ENCODE measurements at places on chromosomes 11 and 22.

DNA sequence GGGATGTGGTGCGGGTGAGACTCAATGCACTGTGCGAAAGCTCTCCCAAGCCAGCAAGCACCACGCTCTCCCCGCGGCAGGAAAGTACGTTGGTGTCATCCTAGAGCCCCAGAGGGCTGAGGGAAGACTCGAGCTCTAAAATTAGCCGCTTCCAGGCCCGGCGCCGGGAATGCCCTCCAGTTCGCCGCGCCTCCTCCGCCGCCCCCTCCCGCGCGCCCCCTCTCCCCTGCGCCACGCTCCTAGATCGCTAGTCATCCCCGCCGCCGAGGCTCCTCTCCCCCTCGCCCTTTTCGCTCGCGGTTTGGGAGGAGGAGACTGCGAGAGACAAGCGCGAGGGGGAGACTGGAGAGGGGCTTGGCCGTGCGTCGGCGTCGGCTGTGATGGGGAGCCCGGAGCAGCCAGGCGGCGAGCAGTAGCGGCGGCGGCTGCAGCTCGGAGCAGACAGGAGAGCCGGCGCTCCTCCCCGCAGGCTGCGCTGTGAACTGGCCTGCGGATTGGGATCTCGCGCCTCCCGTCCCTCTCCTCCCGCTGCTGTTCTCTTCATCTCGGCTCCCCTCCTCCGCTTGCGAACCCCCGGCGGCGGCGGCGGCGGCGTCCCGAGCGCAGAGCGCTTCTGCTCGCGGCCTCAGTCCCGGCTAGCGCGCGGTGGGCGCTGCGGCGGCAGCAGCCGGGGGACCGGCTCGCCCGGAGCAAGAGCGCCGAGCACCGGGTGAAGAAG, at the start of gene FAT3:
FAT3 (plus strand) TSS at position 412 of the 718 bp plus-strand sequence. CDS start 127,295 bp downstream, outside the sequence.
- no peak for DNase-seq

DNA sequence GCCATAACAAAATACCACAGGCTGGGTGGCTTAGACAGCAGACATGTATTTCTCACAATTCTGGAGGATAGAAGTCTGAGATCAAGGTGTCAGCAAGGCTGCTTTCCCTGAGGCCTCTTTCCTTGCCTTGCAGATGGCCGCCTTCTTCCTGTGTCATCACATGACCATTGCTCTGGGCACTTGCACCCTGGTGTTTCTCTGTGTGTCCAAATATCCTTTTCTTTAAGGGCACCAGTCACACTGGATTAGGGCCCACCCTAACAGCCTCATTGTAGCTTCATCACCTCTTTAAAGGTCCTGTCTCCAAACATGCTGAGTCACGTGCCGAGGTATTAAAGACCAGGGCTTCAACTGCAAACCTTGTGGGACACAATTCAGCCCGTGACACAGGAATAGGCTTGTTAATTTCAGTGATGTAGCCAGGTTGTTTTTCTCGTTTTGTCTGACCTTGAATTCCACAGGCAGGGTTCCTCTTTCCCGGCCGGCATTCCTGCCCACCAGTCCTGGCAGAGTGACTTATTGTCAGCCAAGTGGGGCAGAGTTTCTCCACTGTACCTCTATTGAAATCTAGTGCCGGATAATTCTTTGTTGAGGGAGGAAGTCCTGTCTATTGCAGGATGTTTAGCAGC, 100.1 kb downstream of the KCNQ1OT1 start:
- DNase-seq = no peak

DNA sequence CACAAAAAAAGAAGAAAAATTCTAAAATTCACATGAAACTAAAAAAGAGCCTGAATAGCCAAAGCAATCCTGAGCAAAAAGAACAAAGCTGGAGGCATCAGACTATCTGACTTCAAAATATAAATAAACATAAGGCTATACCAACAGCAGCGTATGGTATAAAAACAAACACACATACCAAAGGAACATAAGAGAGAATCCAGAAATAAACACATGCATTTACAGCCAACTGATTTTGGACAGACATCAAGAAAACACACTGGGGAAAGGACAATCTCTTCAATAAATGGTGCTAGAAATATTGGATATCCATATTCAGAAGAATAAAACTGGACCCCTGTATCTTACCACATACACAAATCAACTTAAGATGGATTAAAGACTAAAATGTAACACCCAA, 2.8 kb upstream of the MTMR2 start:
- DNase-seq = no peak

- no peak for DNase-seq
Observed at GRCh38 chr11:67491276-67492068, 8.6 kb downstream of the AIP start.

- no peak for DNase-seq
Observed at GRCh38 chr11:44857490-44858090, 93.1 kb downstream of the TP53I11 start.

GRCh38 chr11:34609850-34610249, 11.0 kb upstream of the EHF start:
- DNase-seq = no peak

GRCh38 chr11:12517741-12518140, 140.4 kb downstream of the PARVA start:
- DNase-seq = no peak

DNA sequence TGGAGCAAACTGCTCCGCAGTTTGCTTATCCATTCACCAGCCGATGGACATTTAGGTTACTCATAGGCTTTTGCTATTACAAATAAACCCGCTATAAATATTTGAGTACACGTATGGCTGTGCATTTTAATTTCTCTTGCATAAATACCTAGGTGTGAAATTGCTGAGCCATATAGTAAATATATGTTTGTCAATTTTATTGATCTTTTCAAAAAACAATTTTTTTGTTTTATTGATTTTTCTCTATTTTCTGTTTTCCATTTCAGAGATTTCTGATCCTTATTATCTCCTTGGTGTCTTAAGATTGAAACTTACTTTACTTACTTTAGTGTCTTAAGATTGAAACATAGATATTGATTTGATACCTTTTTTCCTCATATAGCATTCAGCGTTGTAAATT, 4.5 kb downstream of the ZNF74 start:
- DNase-seq = no peak

- no peak for DNase-seq
Observed at GRCh38 chr11:59555601-59556114, 44.3 kb downstream of the OR4D9 start.

- DNase-seq = no peak
Observed at GRCh38 chr22:50521710-50522109, 3.7 kb downstream of the SCO2 start.

DNA sequence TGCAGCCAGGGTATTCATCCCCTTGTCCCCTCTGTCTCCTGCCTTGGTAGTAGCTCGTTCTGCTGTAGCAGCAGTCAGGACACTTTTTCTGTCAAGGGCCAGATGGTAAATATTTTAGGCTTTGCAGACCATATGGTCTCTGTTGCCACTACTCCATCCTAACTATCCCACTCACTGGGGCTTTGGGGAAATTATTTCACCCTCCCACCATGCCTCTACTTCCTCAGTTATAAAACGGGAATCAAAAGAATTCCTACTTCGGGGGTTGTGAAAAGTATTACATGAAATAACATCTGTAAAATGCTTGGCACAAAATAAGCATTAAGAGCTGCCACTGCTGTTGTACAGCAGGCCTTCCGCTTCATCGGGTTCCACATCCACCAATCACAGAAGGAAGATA, 89.9 kb upstream of the LDLRAD3 start:
- DNase-seq = no peak

DNA sequence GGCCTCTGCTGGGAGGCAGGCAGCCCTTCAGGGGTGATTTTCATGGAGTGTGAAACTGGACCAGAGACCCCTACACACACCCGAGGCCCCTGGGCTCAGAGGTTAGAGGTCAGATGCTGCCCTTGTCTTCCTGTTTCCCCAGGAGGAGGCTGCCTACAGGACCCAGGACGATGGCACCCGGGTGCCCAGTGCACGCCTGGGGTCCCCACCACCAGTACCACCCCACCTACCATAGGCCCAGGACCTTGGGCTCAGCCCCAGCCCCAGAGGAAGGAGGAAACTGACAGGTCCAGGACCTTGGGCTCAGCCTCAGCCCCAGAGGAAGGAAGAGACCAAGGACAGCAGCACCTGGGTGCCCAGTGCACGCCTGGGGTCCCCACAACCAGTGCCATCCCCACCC, 79.2 kb downstream of the BRD1 start:
- DNase-seq = no peak

DNA sequence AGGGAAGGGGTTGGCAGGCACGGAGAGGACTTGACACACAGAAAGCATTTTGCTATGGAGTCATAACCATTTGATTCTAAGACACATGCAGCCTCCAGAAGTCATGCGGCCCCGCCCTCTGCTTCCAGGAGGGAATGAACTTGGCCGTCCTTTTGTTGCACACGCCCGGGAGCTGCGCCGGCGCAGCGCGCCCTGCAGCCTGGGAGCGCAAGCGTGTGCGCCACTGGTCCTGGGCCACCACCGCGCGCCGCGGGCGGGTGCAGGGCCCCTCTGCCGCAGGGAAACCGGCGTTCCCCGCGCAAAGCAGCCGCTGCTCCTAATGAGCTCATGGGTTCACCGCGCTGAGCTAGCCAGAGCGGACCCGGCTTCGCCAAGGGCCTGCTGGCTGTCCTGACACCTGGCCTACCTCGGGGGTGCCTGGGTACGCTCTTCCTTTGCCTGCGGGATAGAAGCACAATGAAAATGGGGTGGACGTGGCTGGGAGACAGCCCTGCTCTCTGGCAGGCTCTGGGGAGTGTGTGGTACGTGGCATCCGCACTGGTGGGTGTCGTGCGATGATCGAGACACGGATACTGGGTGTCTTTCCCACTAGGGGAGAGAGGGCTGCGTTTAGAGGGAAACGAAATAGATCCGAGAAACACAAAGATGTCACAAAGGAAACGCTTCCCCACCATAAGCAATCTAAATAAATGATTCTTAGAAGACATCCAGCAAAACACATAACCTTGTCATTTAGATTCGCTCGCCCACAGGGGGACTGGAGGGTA, 669 bp downstream of the MICAL3 start:
- no peak for DNase-seq

DNA sequence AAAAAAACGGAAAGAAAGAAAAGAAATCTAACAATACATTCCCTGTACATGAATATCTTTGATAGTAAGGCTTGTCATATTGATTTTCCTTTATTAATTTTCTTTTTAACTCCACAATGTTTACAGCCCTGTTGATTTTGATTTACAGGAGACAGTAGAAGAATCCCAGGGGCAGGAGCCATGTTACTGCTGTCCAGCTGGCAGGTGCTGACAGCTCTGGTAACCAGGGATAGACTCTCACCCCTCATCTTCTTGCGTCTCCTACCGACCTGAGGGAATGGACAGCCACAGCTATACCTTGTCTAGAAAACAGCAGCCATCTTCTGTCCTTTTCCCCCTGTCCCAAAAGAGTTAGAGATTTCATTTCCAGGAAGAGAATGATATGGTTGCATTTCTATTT, 37.4 kb downstream of the PRDM10 start:
- no peak for DNase-seq

DNA sequence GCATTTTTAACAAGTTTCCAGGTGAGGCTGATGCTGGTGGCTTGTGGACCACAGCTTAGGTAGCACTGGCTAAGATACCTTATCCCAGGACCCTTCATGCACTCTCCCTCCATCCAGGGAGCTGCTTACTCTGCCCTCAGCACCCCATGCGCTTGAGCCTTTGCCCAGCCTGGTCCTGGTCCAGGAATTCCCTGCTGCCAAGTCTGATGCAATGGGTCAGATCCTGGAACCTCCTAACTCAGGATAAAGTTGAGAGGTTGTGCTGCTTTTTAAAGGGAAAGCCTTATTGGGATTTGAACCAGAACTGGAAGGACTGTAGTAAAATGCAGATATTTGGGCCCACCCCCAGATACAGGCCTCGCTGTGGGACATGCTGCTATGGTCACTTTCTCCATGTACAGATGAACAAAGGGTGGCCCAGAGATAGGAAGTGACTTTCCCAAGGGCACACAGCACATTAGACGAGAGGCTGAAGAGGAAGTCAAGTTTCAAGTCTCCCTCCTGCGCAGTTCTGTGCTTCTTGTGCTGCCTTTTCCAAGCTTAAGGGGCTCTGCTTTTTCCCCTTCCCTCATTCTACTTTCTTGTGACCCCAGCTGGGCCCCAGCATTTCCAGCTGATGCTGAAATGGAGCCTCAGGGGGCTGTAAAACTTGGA, 824 bp upstream of the LGALS12 start:
- DNase-seq = no peak

DNA sequence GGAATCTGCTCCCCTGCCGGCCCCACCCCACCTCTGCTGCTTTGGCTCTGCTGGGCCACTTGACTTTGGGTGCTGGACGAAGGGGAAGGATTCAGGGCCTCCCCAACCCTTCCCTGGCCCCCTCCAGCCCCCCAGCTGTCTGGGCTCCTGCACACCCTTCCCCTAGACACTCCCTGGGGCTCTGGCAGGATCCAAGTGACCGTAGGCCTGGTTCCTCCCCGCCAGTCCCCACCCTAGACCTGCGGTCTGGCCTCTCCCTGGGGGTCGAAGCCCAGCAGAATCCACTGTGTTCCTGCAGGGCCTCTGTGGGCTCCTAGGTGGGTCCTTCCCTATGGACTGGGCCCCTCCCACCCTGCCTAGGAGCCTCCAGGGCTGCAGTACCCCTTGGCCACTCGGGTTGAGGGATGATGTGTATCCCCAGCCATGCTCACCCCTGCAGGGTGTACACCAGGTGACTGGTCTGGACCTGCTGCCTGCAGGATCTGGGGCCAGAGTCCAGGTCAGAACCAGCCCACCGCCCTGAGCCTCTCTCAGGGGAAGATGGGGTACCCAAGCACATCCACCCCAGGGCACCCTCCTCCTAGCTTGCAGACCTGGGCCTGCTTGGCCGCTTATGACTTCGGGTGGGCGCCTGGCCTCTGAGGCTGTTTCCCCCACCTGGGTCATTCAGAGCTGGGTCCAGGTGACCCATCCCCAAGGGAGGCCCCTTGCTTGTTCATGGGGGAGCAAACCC, 5.6 kb downstream of the PIM3 start:
- DNase-seq = no peak

GRCh38 chr11:2908130-2908529, 21.1 kb downstream of the PHLDA2 start:
- DNase-seq = no peak

DNA sequence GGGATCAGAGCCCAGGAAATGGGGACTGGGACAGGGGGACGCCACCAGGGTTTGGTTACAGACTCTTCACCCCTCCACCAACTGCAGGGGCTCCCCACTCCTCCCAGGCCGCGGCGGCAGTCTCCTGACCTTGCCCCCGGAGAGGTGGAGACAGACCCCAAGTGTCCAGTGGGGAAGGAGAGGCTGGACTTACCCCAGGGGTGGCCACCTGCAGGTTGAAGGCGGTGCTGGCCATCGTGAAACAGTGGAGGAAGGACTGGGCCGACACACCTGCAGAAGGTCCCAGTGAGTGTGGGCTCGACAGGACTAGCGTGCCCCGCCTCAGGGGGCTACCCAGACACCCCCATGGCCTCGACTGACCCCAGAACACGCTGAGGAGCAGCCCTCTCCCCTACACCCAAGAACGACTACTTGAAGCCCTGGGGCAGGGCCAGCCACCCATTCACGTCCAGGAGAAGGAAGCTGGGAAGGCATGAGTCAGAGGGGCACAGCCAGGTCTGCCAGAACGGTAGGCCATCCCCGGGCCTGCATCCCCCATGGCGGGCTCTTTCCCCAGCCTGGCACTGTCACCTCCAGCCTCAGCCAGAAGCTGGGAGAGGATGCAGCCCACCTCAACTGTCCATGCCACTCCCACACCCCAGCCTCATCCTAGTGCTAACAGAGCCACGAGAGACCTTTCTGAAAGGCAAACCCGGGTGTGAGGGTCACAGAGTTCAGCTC, 2.3 kb downstream of the GATD1 start:
- DNase-seq = no peak

All from NCI-H2107 (cell line).